Activated CD8-positive, alpha-beta memory T cell treated with anti-CD3 and anti-CD28 coated beads for 48 hours (primary cell): ENCODE measurements at places on chromosomes 11 and 22.
A peak's percentile ranks its signal among the peaks of the same experiment; 100 is the strongest.

GRCh38 chr22:29003975-29004646 is 57.5 kb downstream of the C22orf31 start:
- no peak for DNase-seq

DNA sequence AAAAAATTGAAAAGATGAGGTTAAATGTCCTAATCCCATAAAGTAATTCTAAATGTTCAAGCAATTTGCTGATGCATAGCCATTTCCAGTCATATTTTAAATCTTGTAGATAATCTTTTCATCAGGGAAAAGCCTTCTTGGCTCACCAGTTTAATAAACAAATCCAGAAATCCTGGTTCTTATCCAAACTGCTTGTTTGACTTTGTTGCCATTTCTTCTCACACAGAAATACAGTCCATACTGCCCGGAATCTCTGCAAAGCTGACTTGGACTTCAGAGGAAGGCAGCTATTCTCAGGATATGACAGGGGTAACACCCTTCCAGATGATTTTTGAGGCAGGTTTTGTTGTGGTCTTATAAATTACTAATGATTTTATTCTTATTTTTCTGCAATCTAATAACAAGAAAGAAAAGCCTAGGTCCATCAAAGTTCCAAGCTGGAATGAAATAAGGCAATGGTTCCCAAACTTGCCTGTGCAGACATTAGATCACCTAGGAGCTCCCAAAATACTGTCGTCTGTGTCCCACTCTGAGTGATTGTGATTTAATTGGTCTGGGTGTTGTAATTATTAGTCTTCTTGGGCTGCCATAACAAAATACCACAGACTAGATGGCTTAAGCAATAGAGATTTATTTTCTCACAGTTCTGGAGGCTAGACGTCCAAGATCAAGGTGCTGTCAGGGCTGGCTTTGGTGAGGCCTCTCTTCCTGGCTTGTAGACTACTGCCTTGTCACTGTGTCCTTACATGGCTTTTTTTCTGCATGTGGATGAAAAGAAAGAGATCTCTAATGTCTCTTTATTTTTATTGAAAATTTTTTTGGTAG is 55.1 kb upstream of the RCE1 start:
- DNase-seq = no peak

- no peak for DNase-seq
Measured at GRCh38 chr22:39417641-39418040, 18.1 kb downstream of the TAB1 start.

DNA sequence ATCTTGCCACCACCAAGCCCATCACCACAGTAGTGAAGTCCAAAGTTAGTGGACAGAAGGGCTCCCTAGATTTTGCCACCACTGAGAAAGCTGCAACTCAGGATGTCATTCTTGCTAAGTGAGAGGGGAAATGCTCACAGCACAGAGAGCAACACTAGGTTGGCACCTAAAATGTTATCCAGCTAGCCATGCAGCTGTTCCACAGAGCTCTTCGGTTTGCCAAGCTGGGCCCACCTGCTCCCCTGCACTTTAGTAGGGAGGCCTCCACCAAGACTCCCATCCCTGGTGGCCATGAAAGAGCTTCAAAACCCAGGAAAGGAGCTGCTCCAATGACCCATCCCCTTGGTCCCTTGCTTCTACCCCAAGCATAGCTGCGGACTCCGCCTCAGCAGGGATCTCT is 63.8 kb downstream of the TRIM29 start:
- no peak for DNase-seq

DNA sequence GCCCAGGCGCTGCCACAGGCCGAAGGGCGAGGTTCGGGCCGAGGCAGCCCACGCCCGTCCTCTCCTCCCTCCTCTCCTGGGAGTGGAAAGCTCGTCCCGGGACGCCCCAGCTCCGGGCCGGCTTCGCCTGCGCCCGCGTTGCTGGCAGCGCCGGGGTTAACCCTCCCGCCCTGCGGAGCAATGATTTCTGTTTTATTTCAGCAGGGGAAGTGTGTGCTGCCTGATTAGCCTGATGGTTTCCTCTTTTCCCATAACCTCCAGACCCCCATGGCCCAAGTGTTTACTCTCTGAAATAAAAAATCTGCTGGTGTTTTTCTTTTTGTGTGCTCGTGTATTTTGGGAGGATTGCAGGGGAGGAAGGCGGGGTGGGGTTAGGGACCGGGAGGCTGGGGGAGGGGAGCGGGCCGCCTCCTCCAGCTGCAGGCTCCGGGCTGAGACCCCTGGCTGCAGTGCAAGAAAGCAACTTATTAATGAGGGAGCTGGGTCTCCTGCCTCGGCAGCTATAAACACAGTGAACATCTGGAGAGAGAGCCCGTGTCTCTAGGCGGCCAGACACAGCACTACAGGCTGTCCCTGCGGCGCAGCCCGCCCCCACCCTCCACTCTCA is 38.6 kb downstream of the ETS1 start:
- DNase-seq = no peak

GRCh38 chr11:110896358-110896757 is 184.1 kb upstream of the ARHGAP20 start:
- no peak for DNase-seq

GRCh38 chr11:128553662-128554362 is 33.5 kb downstream of the ETS1 start:
- DNase-seq = no peak

DNA sequence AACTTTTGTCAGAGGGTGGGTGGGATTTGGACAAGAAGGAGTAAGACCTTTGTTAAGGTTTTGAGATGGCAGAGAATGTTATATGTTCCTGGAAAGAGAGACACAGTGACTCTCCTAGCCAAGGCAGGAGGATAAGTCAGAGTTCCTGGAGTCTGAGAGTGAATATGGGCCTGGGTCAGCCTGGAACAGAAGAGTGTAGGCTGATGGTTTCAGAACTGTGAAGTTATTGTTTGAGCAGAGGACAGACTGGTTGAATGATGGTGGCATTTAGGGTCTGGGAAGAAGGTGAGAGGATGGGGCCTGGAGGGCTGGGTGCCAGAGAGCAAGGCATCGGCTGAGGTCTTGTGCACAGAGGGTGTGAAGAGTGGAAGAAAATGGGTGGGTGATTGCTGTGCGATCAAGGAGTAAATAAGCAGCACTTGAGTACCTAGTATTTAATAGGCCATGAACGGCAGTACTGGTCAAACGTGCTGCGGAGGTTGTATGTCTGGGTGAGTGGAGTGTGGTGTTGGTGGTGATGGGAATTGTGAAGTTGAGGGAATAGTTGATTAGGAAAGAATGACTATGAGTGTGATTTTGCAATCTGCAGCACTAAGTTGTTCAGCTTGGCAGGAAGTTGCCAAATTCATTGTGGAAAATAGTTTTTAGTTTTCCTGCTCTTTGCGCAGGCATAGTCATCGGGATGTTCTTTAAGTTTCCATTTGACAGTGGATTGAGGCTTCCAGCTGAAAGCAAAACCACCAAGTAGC is 1.8 kb downstream of the PANX1 start:
- no peak for DNase-seq

DNA sequence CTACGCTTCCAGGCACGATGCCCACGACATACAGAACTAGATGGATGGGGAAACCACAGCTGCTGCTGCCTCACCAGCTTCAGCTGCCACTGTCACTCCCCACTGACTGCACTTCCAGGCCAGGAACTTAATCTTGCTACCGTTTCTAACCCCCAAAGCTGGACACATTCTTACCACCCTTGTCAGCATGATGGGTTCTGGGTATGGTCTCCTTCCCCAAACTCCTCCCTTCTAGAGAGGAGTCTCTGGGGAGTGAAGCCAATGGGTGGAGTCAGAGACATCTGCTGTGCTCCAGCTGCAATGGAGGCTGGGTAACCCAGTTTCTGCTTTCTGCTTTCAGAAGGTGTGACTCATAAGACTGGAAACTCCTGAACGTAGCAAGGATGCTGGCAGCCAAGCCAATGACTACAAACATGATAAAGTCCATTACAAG is 87.0 kb upstream of the THY1 start:
- no peak for DNase-seq

DNA sequence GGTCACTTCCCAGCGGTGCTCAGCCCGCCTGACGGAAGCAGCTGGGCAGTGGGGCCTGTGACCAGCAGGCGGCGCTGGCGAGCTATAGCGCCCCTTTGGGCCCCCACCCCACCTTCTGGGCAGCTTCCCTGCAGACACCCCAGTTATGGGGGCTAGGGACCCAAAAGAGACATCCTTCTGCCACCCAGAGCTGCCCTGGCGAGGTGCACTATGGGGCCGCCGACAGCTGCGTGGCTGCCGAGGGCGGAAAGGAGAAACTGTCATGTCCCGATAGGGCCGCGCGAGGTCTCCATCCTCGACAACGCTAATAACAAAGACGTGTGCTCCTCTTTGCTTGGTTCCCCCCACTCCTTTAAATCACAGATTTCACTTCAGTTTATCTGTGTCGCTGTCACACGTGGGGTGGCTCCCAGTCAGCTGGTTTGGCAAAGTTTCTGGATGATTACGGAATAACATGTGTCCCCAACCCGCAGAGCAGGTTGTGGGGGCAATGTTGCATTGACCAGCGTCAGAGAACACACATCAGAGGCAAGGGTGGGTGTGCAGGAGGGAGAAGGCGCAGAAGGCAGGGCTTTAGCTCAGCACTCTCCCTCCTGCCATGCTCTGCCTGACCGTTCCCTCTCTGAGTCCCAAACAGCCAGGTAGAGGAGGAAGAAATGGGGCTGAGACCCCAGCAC is 673 bp upstream of the MYO7A start:
- peak; percentile 64 for DNase-seq

DNA sequence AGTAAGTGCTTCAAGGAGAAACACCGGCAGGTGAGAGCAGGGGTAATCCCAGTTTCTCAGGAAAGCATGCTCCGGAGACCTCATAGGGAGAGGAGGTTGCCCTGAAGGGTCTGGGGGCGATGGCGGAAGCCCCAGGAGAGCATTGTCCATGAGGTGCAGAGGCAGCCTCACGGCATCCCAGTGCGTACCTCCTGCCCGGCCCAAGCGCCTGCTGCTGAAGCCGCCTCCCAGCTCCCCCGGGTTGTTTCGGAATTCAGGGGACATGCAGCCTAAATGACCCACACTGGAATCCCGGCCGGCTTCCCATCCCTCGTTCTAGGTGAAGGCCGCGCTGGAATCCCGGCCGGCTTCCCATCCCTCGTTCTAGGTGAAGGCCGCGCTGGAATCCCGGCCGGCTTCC is 2.7 kb downstream of the ZBED4 start:
- no peak for DNase-seq

DNA sequence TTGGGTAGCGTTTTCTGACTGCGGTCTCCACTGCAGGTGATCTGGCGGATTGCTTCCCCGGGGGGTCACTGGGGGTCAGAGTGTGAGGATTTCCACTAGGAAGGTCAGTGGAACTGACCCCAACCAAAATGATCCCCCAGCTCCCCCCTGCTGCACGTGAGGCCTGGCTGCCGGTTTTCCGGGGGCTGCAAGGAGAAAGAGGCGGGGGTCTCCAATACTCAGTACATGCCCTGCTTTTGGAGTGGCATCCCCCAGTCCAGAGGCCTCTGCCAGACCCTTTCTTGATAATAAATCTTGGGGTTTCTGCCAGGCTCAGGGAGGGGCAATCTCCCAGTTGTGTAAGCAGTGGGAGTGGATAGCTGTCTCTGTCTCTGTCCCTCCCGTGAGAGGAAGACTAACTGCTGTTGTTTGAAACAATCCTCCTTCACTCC is 71.5 kb upstream of the RTL6 start:
- DNase-seq = no peak

GRCh38 chr11:66973956-66974580 is 1.0 kb upstream of the C11orf86 start:
- no peak for DNase-seq

GRCh38 chr22:24068377-24068680 is 57.2 kb downstream of the CABIN1 start:
- no peak for DNase-seq

GRCh38 chr22:46650078-46650810 is 30.1 kb downstream of the GRAMD4 start:
- DNase-seq = no peak

- DNase-seq = no peak
Measured at GRCh38 chr11:69541501-69542313, 60.2 kb downstream of the LINC01488 start.

GRCh38 chr11:86717817-86718501 is 45.5 kb upstream of the ME3 start:
- DNase-seq = no peak

DNA sequence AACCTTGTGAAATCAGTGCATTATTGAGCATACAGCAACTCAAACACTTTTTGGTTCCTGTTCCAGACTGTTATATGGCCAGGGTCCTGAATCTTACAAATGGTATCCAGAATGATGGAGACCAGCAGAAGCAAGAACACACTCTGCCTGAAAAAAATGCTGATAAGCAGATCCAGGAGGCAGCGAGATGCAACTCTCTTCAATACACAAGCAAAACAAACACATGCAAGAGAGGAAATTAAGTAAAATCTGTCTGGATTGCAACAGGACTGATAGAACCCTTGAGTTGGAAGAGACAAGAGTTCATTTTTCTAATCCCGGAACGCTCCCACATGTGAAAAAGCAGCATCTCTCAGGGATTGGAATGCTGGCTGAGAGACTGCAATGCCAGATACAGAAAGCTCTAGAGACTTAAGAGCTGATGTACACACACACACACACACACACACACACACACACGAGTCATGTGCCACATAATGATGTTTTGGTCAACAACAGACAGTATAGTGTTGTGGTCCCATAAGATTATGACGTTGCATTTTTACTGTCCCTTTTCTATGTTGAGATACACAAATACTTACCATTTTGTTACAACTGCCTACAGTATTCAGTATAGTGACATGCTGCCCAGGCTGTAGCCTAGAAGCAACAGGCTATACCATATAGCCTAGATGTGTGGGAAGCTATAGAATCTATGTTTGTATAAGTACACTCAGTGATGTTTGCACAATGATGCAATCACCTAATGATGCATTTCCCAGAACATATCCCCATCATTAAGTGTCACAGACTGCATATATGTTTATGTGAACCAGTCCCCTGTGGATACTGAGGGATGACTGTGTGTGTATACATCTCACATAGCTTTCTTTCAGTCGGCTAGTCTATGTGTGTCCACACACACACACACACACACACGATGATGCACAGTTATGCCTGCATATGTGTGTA is 406.6 kb downstream of the LARGE1 start:
- DNase-seq = no peak

DNA sequence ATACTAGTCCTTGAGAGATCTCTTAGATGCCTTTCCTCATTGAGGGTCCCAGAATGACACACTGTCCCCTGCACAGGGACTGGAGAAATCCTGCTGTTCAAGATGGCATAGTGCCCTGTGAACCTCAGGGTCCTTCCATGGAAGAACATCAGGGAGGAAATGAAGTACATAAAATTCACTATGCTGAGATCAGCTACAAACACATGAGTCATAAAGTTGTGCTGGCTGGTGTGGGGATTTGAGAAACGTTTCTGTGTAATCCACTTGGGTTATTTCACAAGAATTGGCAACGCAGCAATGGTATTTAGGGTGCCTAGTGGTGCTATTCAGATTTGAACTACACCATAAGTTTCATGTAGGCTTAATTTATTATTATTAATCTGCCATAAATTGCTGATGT is 174.4 kb downstream of the MAML2 start:
- DNase-seq = no peak

GRCh38 chr11:34730544-34731295 is 109.8 kb downstream of the EHF start:
- DNase-seq = no peak

DNA sequence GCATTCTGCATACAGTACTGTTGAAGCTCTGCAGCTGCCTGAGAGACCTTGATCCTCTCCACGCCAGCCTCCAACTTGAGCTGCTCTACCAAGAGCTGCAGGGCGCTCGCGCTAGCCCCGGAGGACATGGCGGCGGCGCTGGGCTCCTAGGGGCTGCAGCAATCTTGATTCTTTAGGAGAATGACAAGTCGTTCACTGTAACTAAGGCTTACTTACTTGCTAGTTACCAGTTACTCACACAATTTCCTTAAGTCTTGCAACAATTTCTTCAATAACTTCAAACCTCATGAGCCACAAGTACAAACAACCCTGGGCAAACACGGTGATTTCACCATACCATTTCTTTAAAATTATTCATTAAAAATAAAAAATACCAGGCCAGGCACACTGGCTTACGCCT is 21.9 kb downstream of the SBF2 start:
- DNase-seq = no peak
